Smooth muscle cell of the pulmonary artery (primary cell): ENCODE measurements at places on chromosomes 1 and 21. TPM values are rescaled to one million over a fixed set of nuclear protein-coding genes. Genes with fewer than 3 reads are reported as not detected.

Gene TRABD2B
- total RNA-seq: 0.10 and 0.59 TPM in 2 replicates

Gene PLA2G2C
- total RNA-seq: not detected in 2 replicates

Gene IL22RA1
- total RNA-seq: 0.07 TPM in 1 of 2 replicates, not detected in the other

Gene BEND5
- total RNA-seq: 0.59 TPM in 1 of 2 replicates, not detected in the other

Gene TTC22
- total RNA-seq: not detected in 2 replicates

Gene MECR
- total RNA-seq: 14.4 and 21.3 TPM in 2 replicates

Gene SLC30A1
- total RNA-seq: 30.0 and 48.7 TPM in 2 replicates

Gene ATG4C
- 7.7 and 10.5 TPM in 2 replicates for total RNA-seq

Gene ADGRL2
- 47.5 and 378 TPM in 2 replicates for total RNA-seq

Gene LRRC53
- not detected in 2 replicates for total RNA-seq

Gene WNT3A
- not detected in 2 replicates for total RNA-seq

Gene UROD
- total RNA-seq: 115 and 118 TPM in 2 replicates
